ENCODE measurements at places on chromosomes 2 and 18. TPM values are rescaled to one million over a fixed set of nuclear protein-coding genes. Genes with fewer than 3 reads are reported as not detected.

MAP3K19 gene
- total RNA-seq: not detected

BCL11A gene
- 9.6 TPM for total RNA-seq

VAMP8 gene
- 225 TPM for total RNA-seq

PLCD4 gene
- total RNA-seq: 90.2 TPM

DNAH7 gene
- total RNA-seq: 2.6 TPM

SERPINB10 gene
- not detected for total RNA-seq

CIB4 gene
- total RNA-seq: not detected

HRH4 gene
- total RNA-seq: not detected
